ENCODE measurements at places on chromosomes 13 and 19.
A peak's percentile ranks its signal among the peaks of the same experiment; 100 is the strongest.

DNA sequence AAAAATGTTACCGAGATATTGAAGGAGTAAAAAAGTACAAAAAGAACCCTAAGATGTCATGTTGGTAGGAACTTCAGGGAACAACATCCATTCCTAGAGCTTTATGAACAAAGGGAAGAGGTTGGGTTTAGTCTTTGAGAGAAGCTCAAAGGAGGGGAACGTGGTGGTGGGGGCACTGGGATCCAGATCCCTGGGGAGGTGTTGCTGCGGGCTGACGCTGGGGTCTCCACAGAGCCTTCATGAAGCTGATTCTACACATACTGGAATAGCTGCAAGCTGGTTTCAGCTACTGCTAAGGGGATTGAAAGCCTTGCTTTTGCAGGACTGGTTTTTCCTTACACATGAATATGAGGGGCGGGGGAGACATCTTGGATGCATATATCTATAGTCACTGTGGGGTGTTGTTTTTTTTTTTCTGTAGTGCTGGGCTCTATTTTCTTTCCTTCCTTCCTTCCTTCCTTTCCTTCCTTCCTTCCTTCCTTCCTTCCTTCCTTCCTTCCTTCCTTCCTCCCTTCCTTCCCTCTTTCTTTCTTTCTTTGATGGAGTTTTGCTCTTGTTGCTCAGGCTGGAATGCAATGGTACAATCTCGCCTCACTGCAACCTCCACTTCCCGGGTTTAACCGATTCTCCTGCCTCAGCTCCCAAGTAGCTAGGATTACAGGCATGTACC lies 6.5 kb upstream of the MZF1 start:
- DNase-seq: no peak

DNA sequence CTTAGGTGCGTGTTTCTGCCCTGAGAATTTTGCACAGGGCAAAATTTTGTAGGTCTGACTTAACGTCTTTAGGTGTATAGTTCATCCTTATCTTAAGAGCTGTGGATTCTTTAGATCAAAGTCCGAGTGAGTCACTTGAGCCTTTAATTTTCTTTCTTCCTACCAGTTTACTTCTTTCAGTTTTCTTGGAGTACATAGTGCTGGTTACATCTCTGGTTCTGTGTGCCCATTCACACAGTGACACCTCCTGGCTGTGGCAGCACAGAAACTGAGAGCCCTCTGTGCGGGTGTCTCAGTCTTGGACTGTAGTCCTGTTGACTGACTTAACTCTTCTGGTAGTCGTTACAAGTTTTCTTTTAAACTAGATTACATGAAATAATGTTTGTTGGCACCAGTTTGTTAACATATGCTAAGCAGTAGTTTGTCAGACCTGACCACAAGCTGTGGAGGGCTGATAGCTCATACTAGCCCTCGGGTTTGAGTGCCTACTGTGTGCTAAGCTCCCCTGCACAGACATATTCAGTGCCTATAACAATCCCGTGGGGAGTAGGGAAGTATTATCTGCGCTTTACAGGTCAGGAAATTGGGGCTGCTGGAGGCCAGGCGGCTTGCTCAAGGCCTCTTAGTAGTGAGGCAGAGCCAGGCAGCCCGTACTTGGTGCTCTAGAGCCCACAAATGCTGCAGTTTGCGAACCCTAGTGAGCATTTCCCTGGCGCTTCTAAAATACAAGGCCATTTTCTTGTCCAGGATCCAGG lies 1.6 kb downstream of the GATAD2A start:
- peak; percentile 19 for DNase-seq

DNA sequence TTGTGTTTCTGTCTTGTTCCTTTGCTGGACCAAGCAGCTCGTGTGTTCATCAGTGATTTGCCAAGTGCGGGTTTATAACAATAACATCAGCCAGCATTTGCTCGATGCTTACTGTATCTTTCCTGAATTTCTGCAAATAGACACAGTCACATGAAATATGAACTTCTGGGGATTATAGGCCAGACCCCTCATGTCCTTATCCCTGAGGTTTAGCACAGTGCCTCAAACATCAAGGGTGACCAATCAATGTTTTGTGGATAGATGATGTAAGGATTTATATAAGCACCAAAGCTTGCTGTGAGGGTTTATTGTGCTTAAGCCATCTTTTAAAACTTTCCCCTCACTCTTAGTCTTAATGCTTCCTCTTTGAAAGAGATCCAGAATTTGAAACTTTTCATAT lies 323.9 kb downstream of the SLC7A1 start:
- no peak for DNase-seq

GRCh38 chr13:27622881-27623280 lies 1.2 kb downstream of the POLR1D start:
- DNase-seq: no peak

- DNase-seq: no peak
These were observed 31.2 kb downstream of the RCBTB2 start for GRCh38 chr13:48501705-48502104.

DNA sequence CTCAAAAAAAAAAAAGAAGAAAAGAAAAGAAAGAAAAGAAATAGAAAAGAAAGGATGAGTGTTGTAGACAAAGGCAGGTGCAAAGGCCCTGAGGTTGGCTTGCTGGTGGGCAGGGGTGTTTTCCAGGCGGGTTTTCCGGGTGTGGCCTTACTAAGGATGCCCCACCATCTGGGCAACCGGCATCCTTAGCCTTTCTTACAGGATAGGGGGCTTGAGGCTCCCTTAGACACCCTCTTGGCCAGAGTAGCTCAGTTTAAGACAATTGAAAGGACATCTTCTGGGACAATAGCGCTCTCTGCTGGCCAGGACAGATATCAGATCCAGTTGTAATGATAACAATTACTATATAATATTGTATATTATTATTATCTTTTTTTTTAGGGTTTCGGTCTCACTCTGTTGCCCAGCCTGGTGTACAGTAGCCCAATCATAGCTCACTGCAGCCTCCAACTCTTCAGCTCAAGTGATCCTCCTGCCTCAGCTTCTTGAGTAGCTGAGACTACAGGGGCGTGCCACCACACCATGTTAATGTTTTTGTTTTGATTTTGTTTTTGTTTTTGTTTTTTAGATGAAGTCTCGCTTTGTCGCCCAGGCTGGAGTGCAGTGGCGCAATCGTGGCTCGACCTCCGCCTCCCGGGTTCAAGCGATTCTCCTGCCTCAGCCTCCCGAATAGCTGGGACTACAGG lies 1.4 kb upstream of the QTRT1 start:
- peak; percentile 52 for DNase-seq

DNA sequence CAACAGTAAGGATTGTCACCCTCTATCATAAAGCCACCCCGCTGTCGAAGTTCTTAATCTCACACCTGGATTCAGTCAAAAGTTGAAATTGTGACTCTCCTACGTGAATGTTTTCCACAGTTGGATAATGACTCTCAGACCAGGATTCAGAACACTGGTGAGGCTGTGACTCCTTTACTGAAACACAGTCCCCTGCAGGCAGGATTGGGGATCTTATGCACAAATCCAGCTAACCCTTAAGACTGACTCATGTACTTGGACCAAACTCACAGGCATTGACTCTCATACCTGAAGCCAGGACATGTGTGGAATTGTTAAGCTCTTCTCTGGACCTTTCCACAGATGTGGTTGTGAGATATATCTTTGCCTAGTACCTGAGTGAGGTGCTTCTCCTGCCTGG lies 46.8 kb downstream of the ZNF85 start:
- DNase-seq: no peak

GRCh38 chr13:111620166-111620565 lies 299.7 kb downstream of the TEX29 start:
- no peak for DNase-seq
